ENCODE measurements at places on chromosomes 11 and 22. TPM values are rescaled to one million over a fixed set of nuclear protein-coding genes. Genes with fewer than 3 reads are reported as not detected.
A peak's percentile ranks its signal among the peaks of the same experiment; 100 is the strongest.

GRCh38 chr11:11524436-11525061 is 97.3 kb downstream of the GALNT18 start:
- DNase-seq = no peak

Gene B3GAT1
- 4.8 TPM for polyA plus RNA-seq

Gene MIAT
- 0.52 TPM for polyA plus RNA-seq

GRCh38 chr22:23579870-23580575 is at the start of gene IGLL1:
IGLL1 (minus strand) TSS chr22:23580290; CDS start chr22:23580190, 100 bp downstream.
- DNase-seq = no peak

GRCh38 chr11:67689178-67689577 is 14.8 kb upstream of the ALDH3B2 start:
- DNase-seq = no peak

Gene SCN4B
- polyA plus RNA-seq = 0.75 TPM

GRCh38 chr22:23037429-23038333 is 32.6 kb upstream of the GNAZ start:
- no peak for DNase-seq

- no peak for DNase-seq
These were observed 301.1 kb downstream of the BLID start for GRCh38 chr11:121814962-121815361.

Gene MGAT3
- polyA plus RNA-seq = 22.4 TPM

GRCh38 chr22:19885841-19886592 is 31.3 kb upstream of the GNB1L start:
- no peak for DNase-seq

DNA sequence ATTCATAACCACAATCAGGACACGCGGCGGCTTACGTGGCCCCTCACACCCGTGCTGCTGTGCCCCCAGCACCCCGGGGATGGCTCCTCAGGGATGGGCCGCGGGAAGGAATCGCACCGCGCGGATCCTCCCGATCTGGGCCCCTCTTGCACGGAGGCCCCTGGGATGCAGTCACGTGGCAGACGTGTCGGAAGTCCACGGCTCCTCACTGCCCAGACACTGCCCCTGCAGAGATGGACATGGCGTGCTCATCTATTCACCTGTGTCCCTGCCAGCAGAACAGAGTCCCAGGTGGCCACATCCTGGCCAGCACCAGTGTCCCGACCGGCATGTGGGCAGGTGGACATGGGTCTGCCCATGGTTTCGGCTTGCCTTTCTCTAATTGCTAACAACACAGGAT is 12.8 kb downstream of the MOB2 start:
- no peak for DNase-seq

DNA sequence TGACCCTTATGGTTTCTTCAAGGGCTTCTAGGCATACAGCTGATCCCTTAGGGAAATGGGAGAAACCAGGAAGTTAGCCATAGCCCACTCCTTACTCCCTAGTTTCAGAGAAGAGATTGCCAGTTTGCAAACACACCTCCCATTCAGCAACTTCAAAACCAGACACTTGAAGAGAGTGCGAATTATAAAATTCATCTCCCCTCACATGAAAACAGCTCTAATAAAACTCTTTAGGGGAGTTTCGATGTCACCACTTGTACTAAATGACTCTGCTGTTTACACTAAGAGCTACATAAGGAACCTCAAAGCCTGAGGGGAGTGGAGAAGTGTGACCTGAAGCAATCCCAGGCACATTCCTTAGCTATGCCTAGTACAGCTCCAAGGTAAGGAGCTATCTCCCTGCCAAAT is 8.3 kb downstream of the LGR4 start:
- DNase-seq = no peak

DNA sequence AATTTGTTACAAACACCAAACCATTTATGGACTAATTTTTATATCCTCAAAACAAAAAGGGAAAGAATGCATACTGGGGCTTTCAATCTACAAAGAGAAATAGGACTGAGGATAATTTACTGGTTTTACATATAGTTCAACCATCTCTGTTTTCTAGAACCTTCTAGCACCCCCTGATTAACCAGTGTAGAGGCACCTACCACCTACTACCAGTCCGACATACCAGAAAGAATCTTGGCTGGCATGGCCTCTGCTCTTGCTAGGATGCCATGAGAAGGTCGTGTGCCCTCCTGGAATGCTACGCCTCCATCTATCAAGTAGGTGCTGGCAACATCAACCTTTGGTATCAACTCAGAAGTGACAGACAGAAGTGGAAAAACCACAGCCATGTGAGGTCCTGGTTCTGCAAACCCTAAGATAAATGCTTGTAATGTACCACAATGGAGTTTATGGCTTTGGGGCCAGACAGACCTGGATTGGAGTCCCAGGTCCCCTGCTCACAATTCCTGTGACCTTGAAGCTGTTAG is 28.2 kb downstream of the MYH9 start:
- DNase-seq = no peak

Gene KRTAP5-2
- not detected for polyA plus RNA-seq

DNA sequence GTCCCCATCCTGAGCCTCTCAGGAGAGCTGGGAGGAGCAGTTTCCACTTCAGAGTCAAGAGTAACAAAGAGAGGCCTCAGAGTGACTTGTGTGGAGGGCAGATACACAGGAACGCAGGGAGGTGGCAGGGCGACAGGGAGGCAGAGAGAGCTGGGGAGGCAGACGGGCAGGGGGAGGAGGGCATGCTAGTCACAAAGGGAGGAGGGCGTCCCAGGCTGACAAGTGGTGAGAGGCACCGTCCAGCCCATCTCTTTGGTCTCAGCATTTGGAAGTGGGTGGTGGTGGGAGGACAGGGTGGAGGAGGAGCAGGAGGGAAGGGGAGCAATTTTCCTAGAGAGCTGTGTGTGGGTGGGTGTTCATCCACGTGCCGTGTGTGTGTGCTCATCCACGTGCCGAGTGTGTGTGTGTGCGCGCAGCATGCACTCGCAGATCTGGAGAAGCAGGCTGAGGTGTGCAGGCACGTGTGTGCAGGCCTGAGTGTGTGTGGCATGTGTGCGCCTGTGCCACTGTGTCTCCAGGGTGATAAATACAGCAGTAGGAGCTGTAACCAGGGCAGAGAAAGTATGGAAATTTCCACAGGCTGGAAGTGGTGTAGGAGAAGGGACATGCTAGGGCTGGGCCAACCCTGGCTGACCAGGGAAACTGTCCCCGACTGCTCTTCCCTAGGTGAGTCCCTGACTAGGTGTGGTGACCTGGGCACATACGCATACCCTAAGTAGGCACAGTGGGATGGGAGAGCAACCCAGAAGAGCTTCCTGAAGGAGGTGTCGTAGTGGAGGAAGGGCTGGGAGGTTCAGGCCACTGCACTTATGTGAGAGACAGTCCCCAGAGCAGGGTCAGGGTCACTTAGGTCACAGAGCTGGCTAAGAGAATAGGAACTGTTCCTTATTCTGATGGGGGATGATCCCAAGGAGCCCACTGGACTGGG is 7.3 kb upstream of the PDE2A start:
- no peak for DNase-seq

DNA sequence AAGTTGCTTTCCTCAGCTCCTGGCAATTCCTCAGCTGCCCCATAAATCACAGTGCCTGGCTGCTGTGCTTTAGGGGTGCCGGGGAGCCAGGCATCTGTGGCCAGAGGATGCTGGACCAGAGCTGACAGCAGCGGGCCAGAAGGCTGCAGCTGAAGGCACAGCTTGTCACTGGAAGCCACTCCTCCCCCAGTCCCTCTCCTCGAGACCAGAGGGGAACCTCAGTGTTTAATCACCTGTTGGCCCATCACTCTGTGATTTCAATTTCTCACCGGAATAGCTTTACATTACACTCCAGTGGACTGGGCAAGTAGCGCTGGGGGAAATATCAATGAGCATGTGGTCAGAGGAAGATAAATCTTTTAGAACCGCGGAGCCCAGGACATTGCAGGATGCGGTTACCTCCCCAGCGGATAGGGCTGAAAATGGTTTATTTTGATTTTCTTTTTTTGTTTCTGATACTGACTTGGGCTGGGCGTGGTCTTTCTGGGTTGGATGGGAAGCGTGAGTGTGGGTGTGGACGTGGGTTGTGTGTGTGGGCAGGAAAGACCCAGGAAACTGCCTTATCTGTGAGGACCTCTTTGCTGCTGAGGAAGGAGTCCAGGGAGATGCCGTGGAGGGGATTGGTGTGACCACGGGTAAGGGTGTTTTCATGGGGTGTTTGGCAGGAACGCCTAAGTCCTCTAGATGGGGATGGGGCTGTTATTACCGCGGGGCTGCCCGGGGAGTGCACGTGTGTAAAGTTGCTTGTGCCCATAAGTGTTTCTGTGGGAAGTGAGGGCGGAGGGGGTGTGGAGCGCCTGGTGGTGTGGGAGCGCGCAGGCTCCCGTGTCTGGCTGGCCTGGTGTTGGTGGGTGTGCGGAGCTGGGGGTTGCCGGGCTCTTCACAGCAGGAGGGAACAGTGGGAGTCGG is 4.0 kb downstream of the DAGLA start:
- no peak for DNase-seq

Gene ABCC8
- 1.2 TPM for polyA plus RNA-seq

DNA sequence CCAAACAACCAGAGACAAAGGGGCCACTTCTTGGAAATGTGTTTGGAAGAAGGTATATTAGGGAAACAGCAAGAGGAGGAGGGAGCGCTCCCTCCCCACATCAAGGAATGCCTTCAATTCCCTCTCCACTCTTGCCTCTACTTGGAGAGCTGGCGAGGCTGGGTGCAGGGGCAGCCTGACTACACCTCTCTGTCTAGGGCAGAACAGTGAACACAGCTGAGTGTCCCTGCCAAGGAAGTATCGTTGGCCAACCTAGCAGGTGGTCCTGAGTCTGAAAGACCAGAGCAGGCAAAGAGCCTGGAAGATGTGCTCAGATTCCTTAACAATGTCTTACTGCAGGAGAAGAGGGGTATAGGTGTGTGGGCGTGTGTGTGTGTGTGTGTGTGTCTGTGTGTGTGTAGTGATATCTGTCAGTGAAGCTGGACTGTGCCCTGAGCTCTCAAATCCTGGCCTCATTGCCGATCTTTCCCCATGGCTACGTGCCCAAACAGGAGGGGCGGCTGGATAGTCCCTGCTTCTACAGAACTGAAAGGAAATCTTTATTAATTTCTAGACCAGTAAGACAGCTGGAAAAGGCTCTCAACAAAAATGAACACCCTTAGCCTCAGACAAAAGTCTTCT is 46.8 kb downstream of the PAMR1 start:
- DNase-seq = no peak

GRCh38 chr11:116557282-116557681 is 215.5 kb downstream of the BUD13 start:
- no peak for DNase-seq

- peak; percentile 71 for DNase-seq
These were observed 7.3 kb downstream of the KCNJ1 start for GRCh38 chr11:128859563-128860441.

GRCh38 chr11:61092908-61093763 is 9.2 kb upstream of the CD5 start:
- DNase-seq = no peak

Gene SLC22A9
- polyA plus RNA-seq = not detected

GRCh38 chr11:120392314-120392713 is 56.1 kb downstream of the ARHGEF12 start:
- DNase-seq = no peak

DNA sequence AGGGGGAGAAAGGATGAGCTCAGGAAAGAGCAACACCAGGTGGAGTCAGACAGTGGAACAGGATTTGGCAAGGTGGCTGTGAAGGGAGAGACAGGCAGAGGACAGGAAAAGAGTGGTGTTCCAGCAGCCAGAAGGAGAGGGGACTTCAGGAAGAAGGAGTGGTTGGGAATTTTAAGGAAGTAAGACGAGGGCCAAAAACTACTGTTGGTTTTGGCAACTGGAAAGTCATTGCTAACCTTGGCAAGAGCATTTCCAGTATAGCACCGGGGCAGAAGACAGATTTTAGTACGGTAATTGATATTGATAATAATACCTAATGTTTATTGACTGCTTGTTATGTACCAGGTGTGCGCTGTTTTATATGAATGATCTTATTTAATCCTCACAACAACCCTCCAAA is 15.4 kb upstream of the DDX6 start:
- no peak for DNase-seq

DNA sequence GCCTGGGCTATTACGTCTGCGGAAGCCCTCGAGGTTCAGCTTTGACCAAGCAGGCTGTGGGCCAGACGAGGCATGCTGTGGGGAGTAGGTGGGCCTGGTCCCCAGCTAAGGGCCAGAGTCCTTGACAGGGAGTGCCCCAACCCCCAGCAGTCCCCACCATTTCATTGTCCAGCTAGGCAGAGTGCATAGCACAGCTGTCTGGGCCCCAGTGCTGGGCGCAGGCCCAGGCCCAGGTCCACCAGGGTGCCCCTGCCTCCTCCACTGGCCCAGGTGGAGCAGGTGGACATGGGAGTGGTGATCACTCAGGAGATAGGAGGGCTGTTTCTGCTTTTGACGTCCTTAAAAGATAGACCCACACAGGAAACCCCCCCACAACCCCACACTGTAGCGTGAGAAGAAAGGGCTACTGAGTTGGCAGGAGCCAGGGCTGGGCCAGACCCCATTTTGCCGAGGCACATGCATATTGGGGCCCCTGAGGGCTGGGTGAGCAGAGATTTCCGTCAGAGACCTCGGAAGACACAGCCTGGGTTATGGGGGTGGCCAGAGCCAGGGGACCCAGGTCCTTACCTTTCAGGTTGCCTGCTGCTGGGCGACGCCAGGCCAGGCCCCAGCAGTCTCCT is 11.7 kb upstream of the SUSD2 start:
- DNase-seq = no peak

DNA sequence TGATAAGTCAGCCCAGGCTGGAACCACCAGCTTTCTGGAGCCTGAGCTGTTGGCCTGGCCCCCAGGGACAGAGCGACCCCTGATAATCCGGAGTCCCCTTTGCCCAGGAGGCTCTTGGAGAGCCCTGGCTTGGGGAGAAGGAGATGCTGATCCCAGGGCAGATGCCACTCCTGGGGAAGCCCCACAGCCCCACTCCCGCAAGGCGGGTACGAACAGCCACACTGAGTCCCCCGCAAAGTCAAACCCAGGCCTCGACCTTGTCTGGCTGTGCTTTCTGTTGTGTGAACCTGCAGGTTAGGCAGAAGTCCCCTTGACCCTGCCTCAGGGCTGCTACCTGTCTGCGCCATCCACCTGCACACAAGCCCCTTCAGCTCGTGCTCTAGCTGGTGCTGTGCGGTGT is 108.0 kb downstream of the KCNQ1OT1 start:
- no peak for DNase-seq

GRCh38 chr11:123330071-123330470 is 100.0 kb upstream of the GRAMD1B start:
- no peak for DNase-seq

DNA sequence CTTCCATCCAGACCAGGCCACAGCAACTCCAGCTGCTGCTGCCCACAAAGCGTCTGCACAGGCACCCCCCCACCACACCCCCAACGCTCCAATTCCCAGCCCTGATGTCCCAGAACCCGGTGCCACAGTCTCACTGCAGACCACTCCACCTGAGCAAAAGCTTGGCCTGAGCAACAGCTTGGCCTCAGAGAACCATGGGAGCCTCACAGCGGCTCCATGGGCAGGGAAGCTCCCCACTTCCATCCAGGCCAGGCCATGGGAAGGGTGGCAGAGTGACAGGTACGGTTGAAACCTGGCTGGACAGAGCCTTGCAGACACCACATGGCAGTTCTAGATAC is 13.2 kb downstream of the PLXNB2 start:
- DNase-seq = no peak

All from left kidney (tissue), 8 donors.